NCI-H2029 treated with DMSO at 0.1 percent for 48 hours (cell line): ENCODE measurements at places on chromosomes 7 and 10.

- DNase-seq, result no peak
Measured at GRCh38 chr10:129949891-129950291, 14.2 kb downstream of the EBF3 start.

DNA sequence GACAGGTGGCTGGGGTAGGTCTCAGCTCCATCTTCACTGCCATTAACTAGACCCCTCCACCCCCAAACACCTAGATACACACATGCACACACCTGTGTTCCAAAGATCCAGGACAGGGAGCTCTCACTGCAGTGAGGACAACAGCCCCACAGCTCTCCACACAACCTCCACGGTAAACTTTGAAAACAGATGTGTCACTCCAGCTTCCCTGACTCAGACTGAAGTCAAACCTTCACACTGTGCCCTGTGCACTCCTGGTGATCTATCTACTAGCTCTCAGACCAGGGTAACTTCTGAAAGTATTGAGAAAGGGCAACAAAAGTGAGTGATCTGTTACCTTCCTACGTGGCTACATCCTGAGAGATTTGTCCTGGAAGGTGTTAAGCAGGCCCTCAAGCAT is 519.8 kb downstream of the XPNPEP1 start:
- no peak for DNase-seq

GRCh38 chr10:98080494-98080893 is 50.1 kb upstream of the CRTAC1 start:
- DNase-seq, result no peak

- no peak for DNase-seq
Measured at GRCh38 chr10:109922358-109922975, 844 bp downstream of the XPNPEP1 start.

DNA sequence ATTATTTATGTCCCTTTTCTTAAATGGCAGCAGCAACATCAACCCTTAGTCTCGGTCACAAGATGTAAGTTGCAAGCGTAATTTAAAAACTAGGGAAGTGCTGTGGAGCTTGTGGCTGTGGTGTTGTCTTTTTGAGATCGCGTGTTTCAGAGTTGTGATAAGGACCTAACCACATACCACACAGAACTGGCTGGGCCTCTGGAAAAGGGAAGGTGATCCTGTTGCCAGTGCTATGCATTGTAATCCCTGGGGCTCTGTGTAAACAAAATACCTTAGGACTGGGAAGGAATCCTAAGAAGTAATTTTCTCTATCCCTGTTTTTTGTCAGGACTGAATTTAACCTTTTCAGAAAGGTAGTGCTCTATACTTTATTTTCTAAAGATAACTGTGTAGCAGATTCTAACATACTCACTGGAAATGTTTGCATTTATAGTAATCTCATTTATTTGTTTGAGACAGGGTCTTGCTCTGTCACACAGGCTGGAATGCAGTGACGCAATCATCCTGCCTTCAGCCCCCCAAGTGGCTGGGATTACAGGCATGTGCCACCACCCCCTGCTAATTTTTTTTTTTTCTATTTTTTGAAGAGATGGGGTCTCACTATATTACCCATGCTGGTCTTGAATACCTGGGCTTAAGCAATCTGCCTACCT is 60.4 kb downstream of the INPP5F start:
- no peak for DNase-seq

DNA sequence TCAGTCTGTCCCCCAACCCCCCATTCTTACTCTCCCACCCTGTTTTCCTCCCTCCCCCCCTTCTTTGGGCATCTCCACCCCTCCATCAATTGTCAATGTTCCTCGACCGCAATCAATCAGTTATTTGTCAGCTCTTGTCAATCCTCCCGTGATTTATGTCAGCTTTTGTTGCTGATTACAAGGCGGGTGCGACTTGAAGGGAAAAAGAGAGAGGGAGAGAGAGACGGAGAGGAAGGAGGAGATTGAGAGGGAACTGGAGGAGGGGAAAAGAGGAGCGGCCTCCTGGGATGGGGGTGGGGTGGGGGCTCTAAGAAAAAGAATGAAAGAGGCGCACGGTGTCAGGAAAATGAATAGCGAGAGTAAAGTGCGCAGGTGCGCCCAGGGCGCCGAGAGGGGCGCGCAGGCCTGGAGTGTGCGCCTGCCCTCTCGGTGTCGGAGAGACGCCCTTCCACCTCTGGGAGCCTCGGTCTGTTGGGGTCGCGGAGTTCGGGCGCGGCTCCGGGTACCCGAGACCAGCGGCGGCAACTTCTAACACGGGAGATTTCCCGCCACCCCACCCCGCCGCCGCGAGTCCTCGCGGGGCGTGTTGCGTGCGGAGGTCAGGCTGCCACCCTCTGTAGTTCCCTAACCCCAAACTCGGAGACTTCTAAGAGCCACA is 1.1 kb upstream of the ZNF503 start:
- DNase-seq, result peak; percentile 59

DNA sequence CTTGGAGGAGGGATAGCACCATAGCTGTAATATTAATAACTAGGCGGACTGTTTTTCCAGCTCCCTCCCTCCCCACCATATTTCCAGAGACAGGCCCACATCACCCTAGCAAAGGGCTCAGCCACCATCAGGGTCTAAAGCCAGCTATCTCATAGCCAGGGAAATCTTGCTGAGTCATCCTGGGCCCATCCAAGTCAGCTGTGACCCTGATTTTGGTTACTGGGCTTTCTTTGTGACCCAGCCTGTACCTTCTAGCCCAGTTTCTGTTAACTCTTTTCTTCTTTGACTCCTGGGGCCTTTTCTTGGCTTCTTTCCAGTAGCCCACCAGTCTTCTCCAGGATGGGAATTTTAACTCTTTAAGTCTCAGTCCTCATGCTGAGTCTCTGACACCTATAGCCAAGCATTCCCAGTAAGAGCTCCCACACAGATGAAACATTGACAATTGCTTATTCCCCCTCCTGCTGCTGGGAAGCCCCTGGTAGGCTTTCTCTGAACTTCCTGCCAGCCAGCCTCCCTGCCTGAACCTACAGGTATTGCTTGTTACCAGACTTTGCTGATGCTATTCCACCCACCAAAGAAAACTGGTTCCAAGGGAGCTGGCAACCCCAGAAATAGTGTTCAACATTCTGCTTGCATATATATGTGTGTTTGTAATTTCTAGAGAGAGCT is 34.8 kb upstream of the ADO start:
- no peak for DNase-seq

- no peak for DNase-seq
Measured at GRCh38 chr10:78316451-78316931, 282.8 kb downstream of the RPS24 start.

DNA sequence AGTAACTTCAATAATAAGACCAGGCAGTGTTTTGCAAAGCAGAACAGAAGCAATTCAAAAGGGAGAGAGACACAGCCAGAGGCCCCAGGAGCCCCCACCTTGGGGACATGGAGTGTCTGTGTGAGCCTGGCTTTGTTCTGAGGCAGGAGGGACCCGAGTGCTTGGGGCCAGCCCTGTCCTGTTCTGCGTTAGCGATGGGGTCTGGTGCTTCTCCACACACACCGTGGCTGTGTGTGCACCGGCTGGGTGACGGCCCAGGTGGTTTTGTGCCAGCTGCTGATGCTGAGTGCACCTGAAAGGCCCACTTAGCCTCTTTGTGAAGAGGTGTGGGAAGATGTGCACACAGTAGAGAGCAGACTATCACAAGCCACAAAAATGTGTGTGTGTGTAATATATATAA is 468.9 kb downstream of the DNAJB6 start:
- peak; percentile 23 for DNase-seq

- no peak for DNase-seq
Measured at GRCh38 chr10:46292573-46293023, 5.8 kb downstream of the ANTXRL start.

- no peak for DNase-seq
Measured at GRCh38 chr7:83808982-83809381, 160.0 kb upstream of the SEMA3E start.

DNA sequence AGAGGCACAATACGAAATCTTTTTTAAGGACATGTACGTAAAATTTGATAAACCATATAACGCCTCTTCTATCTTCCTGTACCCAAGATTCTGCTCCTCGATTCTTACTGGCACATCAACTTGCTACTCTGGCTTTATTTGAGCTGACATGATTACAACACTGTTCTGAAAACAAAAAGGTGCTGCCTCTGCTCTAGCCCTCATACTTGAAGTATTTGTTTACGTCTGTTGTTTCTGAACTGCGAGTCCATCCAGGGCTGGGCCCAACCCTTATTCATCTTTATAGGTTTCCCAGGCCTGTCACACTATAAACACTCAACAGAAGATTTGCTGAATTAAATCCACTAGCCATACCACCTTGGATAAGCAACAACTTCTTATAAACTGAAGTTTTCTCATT is 96.2 kb upstream of the SVIL start:
- DNase-seq, result no peak

DNA sequence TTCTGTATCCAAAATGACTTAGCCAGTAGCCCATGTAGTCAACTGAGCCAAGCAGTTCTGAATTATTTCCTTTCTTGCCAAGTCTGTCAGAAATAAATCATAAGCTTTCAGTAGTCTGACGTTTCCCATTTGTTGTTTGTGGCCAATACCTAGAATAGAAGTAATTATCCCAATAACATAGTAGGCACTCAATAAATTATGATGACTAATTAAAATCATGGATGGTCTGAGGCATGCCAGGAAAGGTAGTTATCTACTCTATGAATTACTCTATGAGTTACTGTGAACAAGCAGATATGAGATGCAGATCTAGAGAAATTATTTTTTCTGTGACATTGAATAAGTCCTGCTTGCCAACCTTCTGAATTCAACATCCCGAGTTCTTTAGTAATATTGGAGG is 2.3 kb downstream of the CABCOCO1 start:
- DNase-seq, result no peak

GRCh38 chr7:47094462-47094861 is 487.4 kb downstream of the TNS3 start:
- no peak for DNase-seq

DNA sequence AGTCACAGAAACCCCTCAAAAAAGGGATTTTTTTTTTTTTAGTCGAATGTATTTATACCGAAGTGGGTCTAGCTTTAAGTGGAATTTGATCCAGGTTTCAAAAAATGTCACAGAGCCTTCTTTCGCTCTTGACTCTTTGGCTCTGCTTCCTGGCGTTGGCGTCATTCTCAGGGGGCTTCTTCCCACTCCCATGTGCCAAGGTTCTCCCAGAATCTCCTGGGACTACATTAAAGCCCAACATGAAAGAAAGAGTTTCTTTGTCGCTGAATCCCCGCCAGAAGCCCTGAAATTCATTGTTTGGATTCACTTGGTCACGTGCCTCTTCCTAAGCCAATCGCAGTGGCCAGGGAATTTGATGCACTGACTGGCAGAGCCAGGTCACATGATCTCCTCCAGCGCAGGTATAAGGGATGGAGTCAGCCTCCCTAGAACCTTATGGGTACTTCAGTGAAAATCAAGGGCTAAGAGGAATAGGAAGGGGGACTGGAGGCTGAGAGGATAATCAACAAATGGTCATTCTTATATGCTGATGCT is 101.2 kb downstream of the RPS24 start:
- no peak for DNase-seq

DNA sequence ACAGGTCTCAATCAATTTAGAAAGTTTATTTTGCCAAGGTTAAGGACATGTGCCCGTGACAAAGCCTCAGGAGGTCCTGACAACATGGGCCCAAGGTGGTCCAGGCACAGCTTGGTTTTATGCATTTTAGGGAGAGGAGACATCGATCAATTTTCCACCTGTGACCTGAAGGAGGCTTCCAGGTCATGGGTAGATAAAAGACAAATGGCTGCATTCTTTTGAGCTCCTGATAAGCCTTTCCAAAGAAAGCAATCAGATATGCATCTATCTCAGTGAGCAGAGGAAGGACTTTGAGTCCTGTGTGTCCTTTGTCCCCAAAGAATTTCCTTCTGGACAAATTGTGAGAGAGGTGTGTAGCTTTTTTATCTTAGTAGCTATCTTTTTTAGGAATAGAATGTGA is 15.8 kb downstream of the LRRC72 start:
- DNase-seq, result no peak

- DNase-seq, result no peak
Measured at GRCh38 chr10:103472005-103472404, 7.0 kb downstream of the CALHM3 start.

DNA sequence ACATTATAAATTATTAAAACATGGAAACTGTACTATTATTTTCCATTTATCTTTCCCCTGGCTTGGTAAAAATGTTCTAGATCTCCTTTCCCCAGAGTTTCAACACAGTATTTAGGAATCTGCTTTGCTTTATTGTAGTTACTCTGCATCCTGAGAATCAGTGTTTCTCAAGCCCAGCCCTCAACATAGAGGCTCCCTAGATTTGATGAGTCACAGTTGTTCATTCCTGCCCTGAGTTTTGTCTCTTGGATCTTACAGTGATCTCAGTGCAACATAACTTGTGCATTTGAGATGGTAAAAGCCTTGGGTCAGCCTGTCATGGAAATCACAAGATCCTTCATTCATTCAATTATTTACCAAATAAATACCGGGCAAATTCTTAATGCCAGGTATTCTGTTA is 63.0 kb downstream of the VAX1 start:
- no peak for DNase-seq

GRCh38 chr10:6407034-6407721 is 172.9 kb downstream of the PRKCQ start:
- no peak for DNase-seq

DNA sequence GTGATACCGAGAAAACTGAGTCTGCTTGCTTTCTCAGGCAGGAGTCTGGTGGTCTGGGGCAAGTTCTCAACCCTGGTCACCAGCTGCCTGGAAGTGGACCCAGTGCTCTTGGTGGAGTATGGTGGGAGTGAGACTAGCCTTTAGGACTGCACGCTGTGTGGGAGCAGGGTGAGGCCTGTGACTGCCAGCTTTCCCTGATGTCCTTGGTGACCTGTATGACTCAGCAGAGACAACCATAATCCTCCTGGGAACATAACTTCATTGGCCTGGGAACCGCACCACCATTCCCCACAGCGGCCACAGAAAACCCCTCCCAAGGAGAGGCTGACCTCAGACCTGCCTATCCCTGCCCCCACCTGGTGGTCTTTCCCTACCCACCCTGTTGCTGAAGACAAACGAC is 139.5 kb upstream of the CHRM2 start:
- no peak for DNase-seq

GRCh38 chr7:19713676-19714075 is 4.8 kb upstream of the POLR1F start:
- no peak for DNase-seq

GRCh38 chr7:37943905-37944736 is 23.7 kb downstream of the EPDR1 start:
- DNase-seq, result no peak

DNA sequence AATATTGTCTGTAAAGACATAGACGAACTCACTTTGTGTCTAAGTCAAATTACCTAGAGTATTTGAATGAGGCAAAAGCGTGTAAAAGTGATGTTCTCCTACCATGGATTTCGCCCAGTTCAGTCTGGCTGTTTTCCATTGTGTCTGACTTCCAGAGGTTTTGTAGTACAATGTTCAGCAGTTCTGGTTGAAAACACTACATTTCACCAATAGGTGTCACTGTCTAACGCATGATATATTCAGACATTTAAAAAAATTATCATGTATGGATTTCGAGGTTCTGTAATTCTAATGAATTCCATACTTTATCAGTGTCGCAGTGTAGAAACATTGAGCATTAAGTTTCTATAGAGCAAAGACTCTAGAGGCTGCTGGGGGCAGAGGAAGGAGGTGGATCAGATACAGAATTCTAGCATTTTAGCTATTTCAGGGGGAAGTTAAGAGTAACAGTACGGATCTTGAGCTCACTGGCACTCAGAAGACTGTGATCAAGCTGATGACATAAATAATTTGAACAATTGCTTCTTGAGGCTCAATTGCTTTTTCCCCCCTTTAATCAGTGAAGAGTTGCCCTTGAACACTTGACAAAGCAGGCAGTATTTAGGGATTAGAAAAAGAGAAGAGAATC is 196.9 kb upstream of the RHOBTB1 start:
- DNase-seq, result peak; percentile 9
